Panc1 (cell line): ENCODE measurements at places on chromosomes 2 and 18. TPM values are rescaled to one million over a fixed set of nuclear protein-coding genes. Genes with fewer than 3 reads are reported as not detected.

C2orf49 gene
- 20.0 TPM for total RNA-seq

GRCh38 chr2:144504218-144504641 lies 15.7 kb downstream of the ZEB2 start:
- H3K36me3 ChIP-seq = no peaks in the 10 kb centered on the region
- DNase-seq = no peak
- peaks cover 5% of the 10 kb centered on the region for H3K27me3 ChIP-seq
- H3K4me1 ChIP-seq = no peaks in the 10 kb centered on the region
- H3K4me3 ChIP-seq = no peak overlapping the region

DNA sequence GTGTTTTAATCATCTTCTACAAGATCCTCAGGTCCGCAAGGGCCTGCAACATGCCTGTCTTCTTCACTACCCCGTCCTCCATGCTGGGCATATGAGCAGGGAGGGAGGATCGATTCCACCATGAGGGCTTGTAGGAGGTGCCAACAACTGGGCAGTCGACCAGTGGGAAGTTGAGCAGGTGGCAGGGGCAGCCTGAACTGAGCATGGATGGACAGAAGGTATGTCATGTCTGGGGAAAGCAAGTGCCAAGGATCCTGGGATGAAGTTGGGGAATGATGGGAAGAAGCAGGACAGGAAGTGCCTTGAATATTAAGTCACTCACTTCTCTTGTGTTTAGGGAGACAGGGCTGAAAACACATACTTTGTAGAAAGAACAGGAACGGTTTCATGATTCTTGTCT lies 44.7 kb downstream of the CTIF start:
- H3K4me3 ChIP-seq = no peak overlapping the region
- H3K36me3 ChIP-seq = no peaks in the 10 kb centered on the region
- no peak for DNase-seq
- no peaks in the 10 kb centered on the region for H3K27me3 ChIP-seq
- H3K27ac ChIP-seq = no peak overlapping the region
- no peaks in the 10 kb centered on the region for H3K4me1 ChIP-seq

ZNF892 gene
- 8.1 TPM for total RNA-seq

DNA sequence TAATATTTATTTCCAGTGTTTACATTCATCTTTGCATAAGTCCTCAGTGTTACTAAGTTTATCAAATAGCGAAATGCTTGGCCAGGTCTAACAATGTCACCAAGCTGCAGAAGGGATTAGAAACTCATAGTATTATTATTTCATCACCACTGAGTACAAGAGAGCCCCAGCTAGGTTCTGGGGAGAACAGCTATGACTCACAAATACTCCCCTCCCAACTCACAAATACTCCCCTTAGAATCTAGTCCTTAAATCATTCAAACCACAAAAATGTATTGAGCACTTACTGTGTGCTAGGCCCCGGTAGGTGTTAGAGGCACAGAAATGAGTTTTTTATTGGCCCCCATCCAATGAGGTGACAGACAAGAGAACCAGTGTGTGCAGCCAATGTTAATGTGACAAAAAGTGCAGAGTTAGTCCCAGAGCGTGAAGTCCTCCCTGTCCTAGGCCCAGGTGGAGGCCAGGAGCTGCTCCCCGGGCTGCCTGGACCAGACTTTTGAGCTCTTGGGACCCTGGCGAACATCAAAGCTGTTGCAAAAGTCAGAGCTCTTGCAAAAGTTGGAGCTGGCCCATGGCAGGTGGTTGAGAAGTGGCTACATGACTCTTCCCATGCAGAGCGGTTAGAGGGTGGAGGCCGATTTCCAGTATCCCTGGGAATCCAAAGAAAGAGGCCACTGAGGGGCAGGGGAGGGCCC lies 9.8 kb downstream of the STEAP3 start:
- H3K4me1 ChIP-seq = peaks cover 42% of the 10 kb centered on the region
- no peak overlapping the region for H3K4me3 ChIP-seq
- no peak overlapping the region for H3K27ac ChIP-seq
- DNase-seq = no peak
- H3K36me3 ChIP-seq = no peaks in the 10 kb centered on the region

- no peak overlapping the region for H3K4me3 ChIP-seq
- peaks cover 6% of the 10 kb centered on the region; the same call in 1 of the 2 replicates for H3K36me3 ChIP-seq
- DNase-seq = no peak
- H3K27ac ChIP-seq = no peak overlapping the region
Observed at GRCh38 chr2:32783933-32784332, 156.1 kb downstream of the TTC27 start.

DNA sequence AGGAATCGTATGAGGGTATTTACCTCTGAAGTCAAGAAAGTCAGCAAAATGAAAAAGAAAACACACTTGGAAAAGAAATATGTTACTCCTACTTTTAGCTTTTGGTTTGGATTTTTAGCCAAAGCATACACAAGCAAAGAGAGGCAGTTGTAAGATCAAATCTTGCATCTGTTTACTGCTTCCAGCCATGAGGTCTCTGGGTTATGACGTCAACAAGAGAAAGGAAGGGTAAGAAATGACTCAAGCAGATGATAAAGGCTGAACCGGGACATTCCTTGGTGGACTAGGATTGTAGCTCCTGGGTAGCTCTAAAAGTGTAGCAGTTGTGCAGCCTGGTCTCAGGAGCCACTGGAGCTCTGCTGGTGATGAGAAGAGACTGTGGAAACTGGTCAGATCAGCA lies 16.8 kb downstream of the CTNNA2 start:
- no peak overlapping the region for H3K27ac ChIP-seq
- no peaks in the 10 kb centered on the region for H3K4me1 ChIP-seq
- H3K4me3 ChIP-seq = no peak overlapping the region
- H3K27me3 ChIP-seq = no peaks in the 10 kb centered on the region
- no peaks in the 10 kb centered on the region for H3K36me3 ChIP-seq
- no peak for DNase-seq

GRCh38 chr2:238974501-238975166 lies 126.7 kb downstream of the TWIST2 start:
- peaks cover 23% of the 10 kb centered on the region for H3K4me1 ChIP-seq
- peak; percentile 76 for DNase-seq
- no peaks in the 10 kb centered on the region for H3K27me3 ChIP-seq
- H3K36me3 ChIP-seq = no peaks in the 10 kb centered on the region

MLPH gene
- total RNA-seq = 60.2 TPM

- no peaks in the 10 kb centered on the region for H3K4me1 ChIP-seq
- H3K27ac ChIP-seq = no peak overlapping the region
- no peak overlapping the region for H3K4me3 ChIP-seq
- no peaks in the 10 kb centered on the region for H3K27me3 ChIP-seq
Observed at GRCh38 chr2:162477011-162477410, 133.1 kb downstream of the GCA start.

NTSR2 gene
- 0.15 TPM for total RNA-seq

DNA sequence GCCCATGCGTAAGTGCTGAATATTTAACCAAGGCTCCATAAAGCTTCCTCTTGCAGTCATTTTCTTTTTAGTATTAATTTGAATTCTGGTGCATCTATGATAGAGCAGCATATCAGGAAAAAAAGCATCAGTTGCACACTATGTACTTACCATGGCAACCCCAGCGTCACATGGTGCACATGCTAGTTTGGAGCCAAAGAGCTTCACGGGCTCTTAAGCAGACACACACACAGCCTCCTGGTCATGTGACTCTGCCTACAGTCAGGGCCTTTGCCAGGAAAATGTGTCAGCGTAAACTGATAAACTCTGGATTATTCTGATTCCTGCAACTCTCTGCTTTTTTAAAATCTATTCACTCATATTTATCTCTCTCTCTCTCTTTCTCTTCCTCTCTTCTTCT lies 30.2 kb downstream of the NYAP2 start:
- no peaks in the 10 kb centered on the region for H3K4me1 ChIP-seq
- H3K4me3 ChIP-seq = no peak overlapping the region
- H3K27me3 ChIP-seq = no peaks in the 10 kb centered on the region

GRCh38 chr2:19346983-19347618 lies 11.3 kb downstream of the OSR1 start:
- H3K4me1 ChIP-seq = no peaks in the 10 kb centered on the region; the same call in 1 of the 2 replicates
- DNase-seq = no peak
- H3K36me3 ChIP-seq = peaks cover 4% of the 10 kb centered on the region; the same call in 1 of the 2 replicates
- peak overlapping the region; percentile 96 for H3K4me3 ChIP-seq
- H3K27me3 ChIP-seq = no peaks in the 10 kb centered on the region

SP5 gene
- total RNA-seq = 0.64 TPM

SERPINB4 gene
- not detected for total RNA-seq

DNA sequence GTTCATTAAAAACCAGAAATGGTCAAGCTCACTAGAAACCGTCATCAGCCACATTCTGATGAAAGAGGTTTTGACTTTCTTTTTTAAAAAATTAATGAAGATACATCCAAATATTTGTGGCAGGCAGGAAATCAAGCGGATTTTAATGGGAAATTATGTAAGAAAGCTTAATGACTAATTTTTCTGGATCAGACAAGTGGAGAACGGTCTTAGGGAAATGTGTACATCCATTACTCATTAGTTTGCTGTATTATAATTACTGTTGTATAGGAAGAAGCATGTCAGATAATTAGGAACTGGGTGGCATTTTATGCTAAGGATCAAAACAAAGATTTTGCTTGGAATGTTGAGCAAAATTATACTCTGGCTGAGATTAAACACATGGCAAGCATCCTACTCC lies 39.4 kb downstream of the AGAP1 start:
- DNase-seq = no peak
- no peaks in the 10 kb centered on the region for H3K27me3 ChIP-seq
- no peak overlapping the region for H3K4me3 ChIP-seq
- no peaks in the 10 kb centered on the region for H3K4me1 ChIP-seq

- H3K4me3 ChIP-seq = no peak overlapping the region
- H3K4me1 ChIP-seq = no peaks in the 10 kb centered on the region
- H3K27ac ChIP-seq = no peak overlapping the region
- H3K36me3 ChIP-seq = no peaks in the 10 kb centered on the region
Observed at GRCh38 chr18:3808985-3809780, 359.2 kb downstream of the TGIF1 start.

DES gene
- 0.69 TPM for total RNA-seq

LRATD1 gene
- total RNA-seq = 0.05 TPM

FBXO15 gene
- total RNA-seq = 1.9 TPM

DNA sequence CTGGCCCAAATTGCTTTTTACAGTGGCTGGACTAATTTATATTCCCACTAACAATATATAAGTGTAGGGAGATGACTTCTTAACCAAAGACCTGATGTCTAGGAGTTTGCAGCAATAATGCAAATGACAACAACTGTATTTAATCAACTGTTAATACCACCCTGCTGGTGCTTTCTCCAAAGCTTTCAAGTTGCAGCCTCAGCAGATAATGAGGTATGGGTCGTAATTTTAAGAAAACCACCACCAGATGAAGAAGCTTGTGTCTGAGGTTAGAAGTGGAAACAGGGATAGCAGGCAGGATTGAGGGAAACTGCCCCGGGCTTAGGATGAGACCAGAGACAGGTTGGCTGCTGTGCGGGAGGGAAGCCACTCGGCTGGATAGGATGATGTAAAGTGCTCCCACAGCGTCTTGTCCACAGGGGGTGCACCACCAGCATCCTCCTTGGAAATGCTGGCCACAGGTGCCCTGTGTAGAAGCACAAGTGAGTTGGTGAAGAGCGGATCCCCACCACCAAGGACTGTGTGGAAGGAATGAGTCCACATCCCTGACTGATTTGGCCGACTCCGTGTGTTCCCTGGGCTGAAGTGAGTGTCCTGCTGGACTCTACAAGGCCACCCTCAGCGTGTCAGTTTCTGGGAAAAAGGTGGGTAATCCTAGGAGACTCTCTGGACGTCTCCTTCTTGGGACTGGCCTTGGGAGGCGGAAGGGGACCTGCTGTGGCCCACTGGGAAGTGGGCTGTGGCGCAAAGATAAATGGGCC lies 76.1 kb upstream of the SMAD2 start:
- no peak overlapping the region for H3K27ac ChIP-seq
- no peaks in the 10 kb centered on the region for H3K27me3 ChIP-seq
- no peak overlapping the region for H3K4me3 ChIP-seq
- H3K4me1 ChIP-seq = peaks cover 9% of the 10 kb centered on the region

DNA sequence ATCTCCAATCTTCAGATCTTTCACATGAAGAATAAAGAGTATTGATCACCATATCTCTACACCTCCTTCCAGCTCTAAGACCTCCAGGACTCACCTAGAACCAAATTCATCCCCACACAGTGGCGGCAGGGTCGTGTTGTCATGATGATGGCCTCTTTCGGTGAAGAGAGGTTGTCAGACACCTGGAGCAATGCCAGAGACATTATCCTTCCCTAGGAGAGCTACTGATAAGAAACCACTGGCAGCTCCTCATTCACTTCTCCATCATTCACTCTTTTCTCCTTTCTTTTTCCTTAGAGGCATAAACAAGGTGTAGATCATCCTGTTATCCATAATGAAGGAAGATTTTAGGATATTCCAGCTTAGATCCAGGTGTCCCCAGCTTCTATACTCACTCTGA lies 197.9 kb upstream of the TNP1 start:
- no peaks in the 10 kb centered on the region for H3K36me3 ChIP-seq
- H3K27me3 ChIP-seq = no peaks in the 10 kb centered on the region; the same call in 1 of the 2 replicates
- no peak overlapping the region for H3K27ac ChIP-seq
- no peaks in the 10 kb centered on the region for H3K4me1 ChIP-seq
- H3K4me3 ChIP-seq = no peak overlapping the region

DNA sequence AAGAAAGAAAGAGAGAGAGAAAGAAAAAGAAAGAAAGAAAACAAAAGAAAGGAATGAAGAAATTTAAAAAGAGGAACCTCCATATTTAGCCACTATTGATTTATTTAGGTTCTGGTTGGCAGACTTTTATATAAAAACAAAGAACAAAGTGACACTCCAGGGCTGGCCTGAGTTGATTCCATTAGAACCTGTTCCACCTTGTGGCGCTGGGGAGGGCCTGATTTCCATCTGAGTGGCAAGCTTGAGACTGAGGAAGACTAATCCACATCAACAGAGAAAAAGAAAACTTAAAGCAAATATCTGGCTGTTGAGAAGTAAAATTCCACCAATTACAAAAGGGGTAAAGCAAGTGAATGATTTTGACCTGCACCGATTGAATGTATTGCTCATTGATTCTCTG lies 345.3 kb downstream of the EN1 start:
- H3K4me1 ChIP-seq = no peaks in the 10 kb centered on the region
- H3K27me3 ChIP-seq = no peaks in the 10 kb centered on the region
- H3K36me3 ChIP-seq = no peaks in the 10 kb centered on the region
- no peak overlapping the region for H3K27ac ChIP-seq

- no peak overlapping the region for H3K27ac ChIP-seq
- no peaks in the 10 kb centered on the region for H3K27me3 ChIP-seq
- no peaks in the 10 kb centered on the region for H3K4me1 ChIP-seq
- no peak for DNase-seq
Observed at GRCh38 chr2:67798541-67799160, 264.2 kb downstream of the C1D start.

DNA sequence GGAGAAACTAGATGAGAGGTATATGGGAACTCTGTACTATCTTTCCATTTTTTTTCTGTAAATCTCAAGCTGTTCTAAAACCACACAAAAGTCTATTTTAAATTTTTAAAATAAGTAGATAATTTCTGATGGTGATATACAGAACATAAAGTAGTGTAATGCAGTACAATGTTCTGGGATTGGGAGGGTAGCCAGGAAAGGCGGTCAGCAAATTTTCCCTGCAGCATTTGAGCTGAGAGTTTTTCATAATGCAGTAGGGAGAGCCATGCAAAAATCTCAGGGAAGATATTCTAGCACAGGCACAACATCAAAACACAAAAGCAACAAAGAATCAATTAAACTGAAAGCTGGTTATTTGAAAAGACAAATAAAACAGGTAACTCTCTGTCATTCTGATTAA lies 141.5 kb downstream of the NCKAP5 start:
- no peaks in the 10 kb centered on the region for H3K27me3 ChIP-seq
- no peak overlapping the region for H3K4me3 ChIP-seq
- H3K36me3 ChIP-seq = no peaks in the 10 kb centered on the region; the same call in 1 of the 2 replicates
- no peak overlapping the region for H3K27ac ChIP-seq
